ENCODE measurements at places on chromosomes 4 and X.

DNA sequence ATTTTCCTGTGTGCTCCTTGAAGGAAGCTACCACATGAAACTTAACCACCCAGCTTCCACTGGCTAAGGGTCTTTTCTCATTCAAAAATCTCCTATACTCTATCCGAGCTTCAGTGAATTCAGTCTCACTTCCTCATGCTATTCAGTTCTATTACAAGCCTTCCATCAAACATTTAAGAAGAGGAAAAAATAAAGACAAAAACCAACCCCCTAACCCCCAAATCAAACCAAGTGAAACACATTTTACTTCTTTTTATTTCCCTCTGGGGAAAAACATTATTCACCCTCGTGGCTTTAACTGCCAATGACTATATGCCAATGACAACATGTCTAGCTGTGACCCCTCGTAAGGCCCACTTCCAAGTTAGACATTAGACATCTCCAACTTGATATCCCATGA, 16.2 kb upstream of the WDR19 start:
- no peak for DNase-seq

DNA sequence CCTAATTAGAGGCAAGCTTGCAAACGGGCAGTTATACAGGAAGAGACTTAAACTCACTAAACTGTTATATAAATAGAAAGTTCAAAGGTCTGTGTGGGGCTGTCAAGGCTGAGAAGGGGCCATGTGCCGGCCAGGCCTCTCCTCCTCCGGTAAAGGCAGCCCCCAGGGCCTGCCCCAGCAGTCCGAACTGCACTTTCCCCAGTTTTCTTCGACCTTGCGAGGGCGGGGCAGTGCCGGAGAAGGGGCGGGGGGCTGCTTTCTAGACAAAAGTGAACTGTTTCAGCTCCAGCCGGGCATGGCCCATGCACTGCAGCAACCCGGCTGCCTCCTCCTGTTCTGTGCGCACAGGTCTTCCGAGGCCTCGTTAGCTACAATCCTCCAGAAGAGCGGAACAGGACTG, 4.1 kb downstream of the AFF2 start:
- no peak for DNase-seq

DNA sequence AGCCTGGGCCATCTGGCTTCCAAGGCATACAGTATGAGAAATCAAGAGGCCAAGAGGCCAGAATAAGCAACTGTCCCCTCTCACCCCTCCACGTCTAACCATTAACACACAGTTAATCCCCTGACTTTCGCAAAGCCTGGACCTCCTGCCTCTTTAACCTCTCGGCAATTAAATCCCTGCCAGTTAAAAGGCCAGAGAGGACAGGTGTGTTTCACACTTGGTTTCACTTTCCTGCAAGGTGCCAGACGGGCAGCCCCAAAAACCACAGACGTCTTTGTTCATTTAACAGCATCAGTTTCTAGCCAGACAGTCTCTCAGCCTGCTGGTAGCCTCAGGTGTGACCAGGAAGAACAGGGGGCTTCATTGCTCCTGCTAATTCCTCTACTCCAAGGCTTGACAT, 91.1 kb upstream of the KIT start:
- no peak for DNase-seq

DNA sequence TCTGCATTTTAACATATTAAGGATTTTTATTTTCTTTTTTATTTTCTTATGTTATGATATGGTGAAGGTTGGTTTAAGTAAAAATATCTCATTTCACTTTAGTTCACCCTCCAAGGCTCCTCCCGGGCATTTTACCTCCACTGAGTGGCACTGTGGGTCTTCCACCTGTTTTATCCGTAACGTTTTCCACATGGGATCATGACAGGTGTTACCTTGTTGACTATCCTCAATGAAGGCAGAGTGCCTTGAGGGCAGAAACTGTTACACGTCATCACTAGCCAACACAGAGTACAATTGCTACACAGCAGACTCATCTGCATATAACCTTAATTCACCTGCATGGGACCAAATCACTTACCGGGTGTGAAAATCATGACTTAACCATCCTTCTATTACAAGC, 105.8 kb downstream of the GEMIN8 start:
- no peak for DNase-seq

DNA sequence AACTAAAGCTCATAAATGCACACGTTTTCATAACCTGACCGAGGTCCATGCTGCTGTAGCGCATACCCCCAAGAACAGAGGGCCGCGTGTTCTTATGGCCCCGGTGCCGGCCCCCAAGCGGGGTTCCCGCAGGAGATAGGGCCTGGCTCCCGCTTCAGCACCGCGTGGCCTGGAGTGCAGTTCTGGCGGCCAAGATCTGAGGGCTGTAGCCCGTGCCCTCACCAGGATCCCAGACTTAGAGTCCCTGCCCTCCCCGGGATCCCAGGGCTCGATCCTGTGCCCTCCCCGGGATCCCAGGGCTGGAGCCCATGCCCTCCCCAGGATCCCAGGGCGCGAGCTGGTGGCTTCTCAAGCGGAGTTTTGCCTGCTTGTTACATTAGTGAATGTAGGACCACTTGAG, 1.0 kb upstream of the GRPEL1 start:
- no peak for DNase-seq

DNA sequence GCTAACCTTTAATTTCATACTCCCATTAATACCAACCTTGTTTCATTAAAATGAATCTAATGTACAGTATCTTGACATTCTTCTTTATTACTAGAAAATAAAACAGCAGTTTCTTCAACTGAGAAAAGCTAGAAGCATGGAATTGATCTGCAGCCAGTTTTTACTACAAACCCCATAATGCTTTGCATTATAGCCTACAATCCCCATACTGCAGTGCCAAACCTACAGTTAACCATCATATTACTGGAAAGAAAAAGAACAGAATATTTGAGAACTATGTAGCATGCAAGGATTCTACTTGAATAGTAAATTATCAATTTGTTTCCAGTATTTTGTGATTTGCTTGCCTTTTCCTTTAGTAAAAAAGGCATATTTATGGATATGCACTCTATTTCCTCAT, 3.2 kb upstream of the IL1RAPL1 start:
- no peak for DNase-seq
